ENCODE measurements at places on chromosomes 16 and 17.

DNA sequence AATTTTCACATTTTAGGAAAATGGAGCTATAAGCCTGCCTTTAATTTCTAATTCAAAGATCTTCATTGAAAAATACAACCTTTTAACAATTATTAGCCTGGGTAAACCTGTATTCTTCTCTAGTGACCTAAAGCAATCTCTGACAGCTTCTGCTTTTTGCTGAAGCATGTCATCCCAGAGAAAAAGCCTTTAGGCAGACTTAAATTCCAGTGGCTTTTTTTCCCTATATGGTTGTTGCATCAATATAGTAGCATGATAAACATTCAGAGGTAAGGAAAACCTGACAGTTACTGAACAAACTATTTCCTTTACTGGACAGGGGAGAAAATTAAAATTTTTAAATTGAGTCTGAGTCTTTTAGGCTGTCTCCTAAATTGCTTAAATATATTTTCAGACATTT, 7.8 kb upstream of the EVI2A start:
- DNase-seq: no peak

DNA sequence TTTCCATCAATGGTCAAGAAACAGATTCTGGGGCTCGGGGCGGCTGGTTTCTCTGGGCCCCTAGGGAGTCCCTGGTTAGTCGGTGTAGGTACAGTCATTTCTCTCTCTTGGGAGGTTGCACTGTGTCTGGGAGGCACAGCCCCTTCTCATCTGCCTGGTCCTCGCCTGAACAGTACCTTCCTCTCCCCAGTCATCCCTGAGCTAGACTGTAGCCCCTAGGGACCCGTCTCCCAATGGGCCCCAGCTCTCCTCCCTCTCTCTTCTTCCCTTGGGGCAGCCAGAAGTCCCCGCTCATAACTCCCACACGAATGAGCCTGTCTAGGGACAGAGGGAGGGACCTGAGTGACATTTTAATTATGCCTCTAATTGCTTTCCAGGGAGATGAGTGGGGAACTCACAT, 20.2 kb upstream of the CPSF4L start:
- no peak for DNase-seq

DNA sequence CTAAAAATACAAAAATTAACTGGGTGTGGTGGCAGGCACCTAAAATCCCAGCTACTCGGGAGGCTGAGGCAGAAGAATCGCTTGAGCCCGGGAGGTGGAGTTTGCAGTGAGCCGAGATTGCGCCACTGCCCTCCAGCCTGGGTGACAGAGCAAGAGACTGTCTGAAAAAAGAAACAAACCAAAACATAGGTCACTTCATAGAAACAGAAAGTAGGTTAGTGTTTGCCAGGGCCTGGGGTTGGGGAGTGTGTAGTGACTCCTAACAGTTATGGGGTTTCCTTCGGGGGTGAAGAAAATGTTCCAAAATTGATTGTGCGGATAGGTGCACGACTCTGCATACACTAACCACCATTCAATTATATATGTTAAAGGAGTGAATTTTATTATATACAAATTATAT, 59.2 kb downstream of the ATP2C2 start:
- DNase-seq: no peak

GRCh38 chr17:44601973-44602372, 44.7 kb downstream of the FZD2 start:
- DNase-seq: no peak

DNA sequence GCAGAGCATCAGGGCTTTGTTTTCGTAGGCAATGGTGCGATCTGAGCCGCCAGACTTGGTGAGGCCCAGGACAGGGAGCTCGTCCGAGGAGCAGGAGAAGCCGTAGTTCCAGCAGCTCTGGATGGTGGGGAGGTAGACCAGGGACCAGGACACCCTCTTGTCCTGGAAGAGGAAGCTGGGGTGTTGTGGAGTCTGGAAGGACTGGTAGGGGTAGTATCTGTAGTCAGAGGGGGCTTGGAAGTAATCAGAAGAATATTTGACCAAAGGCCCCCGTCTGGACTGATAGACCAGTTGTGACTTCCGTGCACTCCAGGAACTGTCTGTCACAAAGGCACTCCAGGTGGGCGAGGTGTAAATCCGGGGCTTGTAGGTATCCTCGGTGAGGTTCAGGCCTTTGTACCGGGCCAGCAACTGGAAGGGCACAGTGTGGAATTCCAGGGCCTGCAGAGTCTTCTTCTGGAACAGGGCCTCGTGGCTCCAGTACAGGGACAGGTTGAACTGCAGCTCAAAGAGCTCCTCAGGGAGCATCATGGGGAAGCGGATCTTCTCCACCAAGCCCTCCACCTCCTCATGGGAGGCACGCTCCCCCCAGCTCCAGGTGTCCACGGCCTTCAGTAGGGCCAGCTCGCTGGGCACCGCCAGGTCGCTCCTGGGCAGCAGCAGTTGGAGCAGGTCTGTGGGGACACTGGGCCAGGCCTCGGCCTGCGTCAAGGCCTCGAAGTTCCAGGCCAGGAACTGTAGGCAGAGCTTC, 7.8 kb downstream of the LGALS3BP start:
- DNase-seq: no peak

- DNase-seq: no peak
Measured at GRCh38 chr17:82080048-82080788, 14.6 kb upstream of the DUS1L start.

GRCh38 chr16:2859686-2860265, 1.8 kb upstream of the PRSS22 start:
- no peak for DNase-seq

GRCh38 chr16:88633684-88634140, 4.7 kb upstream of the IL17C start:
- DNase-seq: no peak

GRCh38 chr16:58442547-58442946, 50.3 kb downstream of the GINS3 start:
- DNase-seq: no peak
